ENCODE measurements at places on chromosomes 6 and 20. TPM values are rescaled to one million over a fixed set of nuclear protein-coding genes. Genes with fewer than 3 reads are reported as not detected.

GRCh38 chr6:124995645-124996325 lies 33.5 kb downstream of the RNF217 start:
- no peak overlapping the region for H3K27ac ChIP-seq
- DNase-seq: no peak
- no peaks in the 10 kb centered on the region for H3K27me3 ChIP-seq
- H3K4me1 ChIP-seq: no peaks in the 10 kb centered on the region

DNA sequence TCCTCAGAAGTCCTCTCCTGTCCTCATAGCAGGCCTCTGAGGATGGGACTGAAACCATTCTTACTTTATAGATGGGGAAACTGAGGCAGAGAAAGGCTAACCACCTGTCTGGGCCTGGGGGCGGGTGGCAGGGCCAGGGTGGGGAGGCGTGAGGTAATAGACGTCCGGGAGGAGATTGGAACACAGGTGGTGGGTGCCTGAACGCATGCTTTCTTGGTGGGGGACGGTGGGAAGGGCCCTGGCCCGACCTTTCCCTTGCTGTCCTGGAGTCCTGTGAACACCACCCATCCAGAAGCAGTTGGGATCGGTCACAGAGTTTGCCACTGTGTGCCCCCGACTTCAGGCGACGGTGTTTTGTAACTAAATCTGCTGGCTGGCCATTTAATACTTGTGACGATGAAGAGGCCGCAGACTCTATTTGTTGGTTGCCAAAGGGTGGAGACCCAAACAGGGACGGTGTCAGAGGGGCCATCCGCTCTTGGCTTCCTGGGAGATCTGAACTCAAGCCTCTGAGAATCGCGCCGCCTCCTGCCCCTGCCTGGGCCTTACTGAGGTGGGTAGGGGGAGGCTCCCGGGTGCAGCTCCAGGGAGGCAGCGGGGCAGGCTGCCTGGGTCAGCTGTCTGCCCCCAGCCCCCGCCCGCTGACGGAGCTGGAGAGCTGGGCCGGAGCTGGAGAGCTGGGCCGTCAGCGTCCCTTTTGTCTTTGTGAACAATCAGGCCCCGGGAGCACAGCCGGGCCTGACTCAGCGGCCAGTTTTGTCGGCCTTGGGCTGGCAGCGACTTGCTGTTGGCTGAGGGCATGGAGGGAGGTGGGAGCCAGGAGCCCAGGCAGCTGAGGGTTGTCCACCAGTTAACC lies 4.1 kb downstream of the RBM38 start:
- peak overlapping the region; percentile 17 for H3K4me3 ChIP-seq
- no peak overlapping the region for H3K27ac ChIP-seq
- no peak for DNase-seq
- H3K27me3 ChIP-seq: no peaks in the 10 kb centered on the region
- peaks cover 76% of the 10 kb centered on the region for H3K36me3 ChIP-seq
- H3K4me1 ChIP-seq: peaks cover 59% of the 10 kb centered on the region

GRCh38 chr6:16689788-16690607 lies 71.3 kb downstream of the ATXN1 start:
- H3K27me3 ChIP-seq: no peaks in the 10 kb centered on the region
- DNase-seq: no peak
- H3K36me3 ChIP-seq: peaks cover 28% of the 10 kb centered on the region
- peaks cover 76% of the 10 kb centered on the region for H3K4me1 ChIP-seq
- H3K27ac ChIP-seq: peak overlapping the region; percentile 93
- peak overlapping the region; percentile 40 for H3K4me3 ChIP-seq

DNA sequence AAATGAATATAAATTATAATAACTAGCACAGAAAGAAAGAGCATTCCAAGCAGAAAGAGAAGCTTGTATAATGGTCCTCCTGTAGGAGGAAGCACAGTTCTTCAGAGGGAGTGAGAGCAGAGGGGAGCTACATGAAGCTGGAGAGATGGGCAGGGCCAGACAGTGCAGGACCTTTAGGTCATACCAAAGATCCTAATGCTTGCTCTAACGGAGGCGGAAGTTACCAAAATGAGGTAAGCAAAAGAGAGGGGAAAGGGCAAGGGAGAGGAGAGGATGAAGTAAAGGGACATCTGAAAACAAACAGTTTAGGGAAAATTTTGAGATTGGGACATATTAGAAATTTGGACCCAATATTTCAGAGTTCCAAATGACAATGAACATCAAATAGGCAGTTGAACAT lies 50.2 kb downstream of the HBS1L start:
- no peak overlapping the region for H3K27ac ChIP-seq
- DNase-seq: no peak
- peaks cover 28% of the 10 kb centered on the region for H3K36me3 ChIP-seq
- peaks cover 31% of the 10 kb centered on the region for H3K4me1 ChIP-seq
- no peak overlapping the region for H3K4me3 ChIP-seq
- no peaks in the 10 kb centered on the region for H3K27me3 ChIP-seq

GRCh38 chr20:843912-844311 lies 10.4 kb downstream of the FAM110A start:
- H3K27ac ChIP-seq: no peak overlapping the region
- H3K4me3 ChIP-seq: no peak overlapping the region
- H3K4me1 ChIP-seq: peaks cover 33% of the 10 kb centered on the region
- DNase-seq: no peak
- H3K36me3 ChIP-seq: peaks cover 15% of the 10 kb centered on the region
- H3K27me3 ChIP-seq: no peaks in the 10 kb centered on the region

GRCh38 chr20:52783769-52784168 lies 188.4 kb upstream of the TSHZ2 start:
- no peak overlapping the region for H3K4me3 ChIP-seq
- no peak for DNase-seq
- H3K36me3 ChIP-seq: no peaks in the 10 kb centered on the region
- peaks cover 2% of the 10 kb centered on the region for H3K27me3 ChIP-seq
- no peak overlapping the region for H3K27ac ChIP-seq

DNA sequence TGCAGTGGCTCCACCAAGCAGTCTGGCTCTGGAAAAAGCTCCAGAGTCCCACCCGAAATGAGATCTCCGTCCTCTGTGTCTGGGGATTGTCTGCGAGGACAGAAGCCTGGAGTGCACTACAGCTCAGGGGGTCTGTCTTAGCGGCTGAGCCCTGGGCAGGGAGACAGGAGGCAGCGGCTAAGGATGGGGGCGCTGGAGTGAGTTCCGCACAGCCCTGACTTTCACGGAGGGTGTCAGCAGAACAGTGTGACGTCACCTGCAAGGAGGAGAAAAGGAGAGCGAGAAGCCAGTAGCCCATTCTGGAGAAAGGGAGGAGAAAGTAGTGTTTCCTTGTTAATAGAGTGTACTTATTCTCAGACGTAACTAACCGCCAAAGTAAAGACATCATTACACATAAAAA lies 97.6 kb downstream of the FAM50B start:
- no peak for DNase-seq
- H3K4me1 ChIP-seq: no peaks in the 10 kb centered on the region
- no peak overlapping the region for H3K4me3 ChIP-seq
- H3K36me3 ChIP-seq: no peaks in the 10 kb centered on the region
- H3K27ac ChIP-seq: no peak overlapping the region

GRCh38 chr6:72636215-72636614 lies 14.4 kb downstream of the KCNQ5 start:
- DNase-seq: no peak
- no peak overlapping the region for H3K27ac ChIP-seq
- H3K36me3 ChIP-seq: peaks cover 8% of the 10 kb centered on the region
- no peak overlapping the region for H3K4me3 ChIP-seq
- peaks cover 11% of the 10 kb centered on the region for H3K4me1 ChIP-seq
- H3K27me3 ChIP-seq: no peaks in the 10 kb centered on the region

DNA sequence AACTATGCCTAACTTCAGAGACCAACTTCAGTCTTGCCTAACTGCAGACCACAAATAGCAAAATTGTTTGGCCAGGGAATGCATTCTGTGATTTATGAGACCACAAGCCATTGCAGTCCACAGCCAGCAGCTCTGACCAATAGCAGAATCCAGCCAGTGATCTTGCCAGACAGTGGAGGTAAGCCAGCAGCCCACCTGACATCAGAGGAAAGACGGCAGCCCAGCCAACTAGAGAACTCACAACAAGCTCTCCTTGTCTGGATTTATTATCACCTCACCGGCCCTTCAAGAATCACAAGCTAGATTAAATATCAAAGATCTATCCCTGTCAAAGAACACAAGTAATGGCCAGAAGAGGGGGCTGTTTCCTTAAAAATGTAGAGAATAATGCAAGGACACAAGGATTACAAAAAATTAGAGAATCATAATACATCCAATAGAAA lies 66.5 kb upstream of the SLC35F1 start:
- H3K27me3 ChIP-seq: no peaks in the 10 kb centered on the region
- no peaks in the 10 kb centered on the region for H3K4me1 ChIP-seq
- H3K4me3 ChIP-seq: no peak overlapping the region

DNA sequence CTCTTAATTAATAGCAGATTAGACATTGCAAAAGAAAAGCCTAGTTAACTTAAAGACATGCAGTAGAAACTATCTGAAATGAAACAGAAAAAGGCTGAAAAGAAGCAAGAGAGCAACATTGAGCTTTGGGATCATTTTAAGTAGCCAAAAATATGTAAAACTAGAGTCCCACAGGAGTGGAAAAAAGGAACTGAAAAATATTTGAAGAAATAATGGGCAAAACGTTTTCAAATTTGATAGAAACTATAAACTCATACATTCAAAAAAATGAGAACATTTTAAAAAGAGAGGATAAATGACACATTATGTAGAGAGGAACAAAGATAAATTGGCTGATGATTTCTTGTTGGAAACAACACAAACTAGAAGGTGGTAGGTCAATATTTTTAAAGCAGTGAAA lies 166.1 kb upstream of the AKAP12 start:
- no peaks in the 10 kb centered on the region for H3K4me1 ChIP-seq
- DNase-seq: no peak
- peaks cover 56% of the 10 kb centered on the region for H3K36me3 ChIP-seq
- H3K27me3 ChIP-seq: no peaks in the 10 kb centered on the region
- H3K27ac ChIP-seq: no peak overlapping the region

DNA sequence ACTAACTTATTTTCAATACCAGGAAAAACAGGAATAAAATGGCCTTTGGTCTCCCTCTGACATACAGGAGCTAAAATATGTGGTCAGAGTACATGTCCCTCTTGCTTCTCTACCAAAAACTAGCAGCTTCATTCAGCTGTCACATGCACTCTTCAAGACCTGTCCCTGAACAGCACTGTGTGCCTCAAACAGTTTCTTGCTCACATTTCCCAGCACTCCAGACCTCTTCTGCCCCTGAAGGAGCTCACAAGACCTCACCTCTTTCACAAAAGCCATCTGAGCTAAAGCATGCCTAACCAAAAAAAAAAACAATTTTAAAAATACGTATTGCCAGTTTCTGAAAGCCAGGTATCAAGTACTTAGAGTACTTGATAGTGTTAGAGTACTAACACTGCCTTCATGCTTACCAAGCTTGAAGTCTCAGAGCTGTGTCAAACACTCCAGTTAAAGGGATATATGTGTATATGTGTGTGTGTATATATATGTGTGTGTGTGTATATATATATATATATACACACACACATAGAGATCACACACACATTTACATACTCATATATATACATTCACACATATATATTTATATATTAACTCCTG lies 148.3 kb upstream of the POU3F2 start:
- no peaks in the 10 kb centered on the region for H3K36me3 ChIP-seq
- DNase-seq: no peak
- H3K4me3 ChIP-seq: no peak overlapping the region
- no peak overlapping the region for H3K27ac ChIP-seq
- no peaks in the 10 kb centered on the region for H3K27me3 ChIP-seq
- H3K4me1 ChIP-seq: no peaks in the 10 kb centered on the region

GRCh38 chr6:139531148-139532115 lies 157.0 kb upstream of the CITED2 start:
- no peak for DNase-seq
- H3K27me3 ChIP-seq: no peaks in the 10 kb centered on the region
- H3K4me3 ChIP-seq: peak overlapping the region; percentile 5
- peak overlapping the region; percentile 52 for H3K27ac ChIP-seq
- H3K4me1 ChIP-seq: peaks cover 50% of the 10 kb centered on the region
- peaks cover 6% of the 10 kb centered on the region for H3K36me3 ChIP-seq

GRCh38 chr20:41214202-41214601 lies 76.9 kb downstream of the PLCG1 start:
- no peaks in the 10 kb centered on the region for H3K36me3 ChIP-seq
- H3K27me3 ChIP-seq: peaks cover 5% of the 10 kb centered on the region
- no peak overlapping the region for H3K4me3 ChIP-seq
- no peak overlapping the region for H3K27ac ChIP-seq

DNA sequence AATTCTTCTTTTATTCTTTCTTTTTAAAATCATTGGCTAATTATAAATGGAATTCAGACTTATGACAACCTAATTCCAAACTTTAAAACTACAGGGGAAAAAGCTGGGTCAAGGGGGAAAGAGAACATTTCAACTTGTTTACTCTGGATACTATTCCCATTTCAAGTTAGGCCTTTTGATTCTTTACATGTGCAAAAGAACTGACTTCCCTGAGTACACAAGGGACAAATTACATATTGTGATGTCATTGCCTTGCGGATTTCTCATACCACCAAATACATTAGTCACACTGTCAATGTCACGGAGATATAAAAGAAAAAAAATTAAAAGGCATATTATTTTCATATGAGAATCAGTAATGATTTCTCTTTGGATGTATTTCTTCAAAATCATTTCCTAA lies 96.5 kb upstream of the TBX18 start:
- H3K27ac ChIP-seq: no peak overlapping the region
- H3K4me1 ChIP-seq: no peaks in the 10 kb centered on the region
- no peaks in the 10 kb centered on the region for H3K27me3 ChIP-seq
- H3K4me3 ChIP-seq: no peak overlapping the region
- no peaks in the 10 kb centered on the region for H3K36me3 ChIP-seq
- no peak for DNase-seq

GRCh38 chr6:45185403-45186251 lies 142.5 kb upstream of the RUNX2 start:
- H3K4me3 ChIP-seq: no peak overlapping the region
- peaks cover 40% of the 10 kb centered on the region for H3K4me1 ChIP-seq
- DNase-seq: no peak
- peak overlapping the region; percentile 24 for H3K27ac ChIP-seq
- no peaks in the 10 kb centered on the region for H3K27me3 ChIP-seq

DNA sequence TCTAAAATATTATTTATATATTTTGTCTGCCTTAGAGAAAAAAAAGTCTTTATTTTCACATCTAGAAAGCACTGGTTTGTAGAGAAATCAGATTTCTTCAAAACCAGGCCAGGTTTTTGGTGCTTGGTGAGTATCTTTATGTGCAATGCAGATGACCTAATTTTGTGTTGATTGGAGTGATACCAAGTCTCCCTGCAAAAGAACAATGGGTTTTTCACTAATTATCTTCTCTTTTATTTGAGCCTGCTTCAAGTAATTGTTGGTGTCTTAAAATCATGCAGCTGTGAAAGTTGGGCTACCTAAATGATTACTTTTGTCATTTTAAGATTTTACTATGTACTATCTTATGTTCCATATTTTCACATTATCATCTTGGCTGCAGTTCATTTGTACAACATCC lies 874.7 kb downstream of the TFAP2A start:
- no peak for DNase-seq
- no peaks in the 10 kb centered on the region for H3K27me3 ChIP-seq
- H3K4me1 ChIP-seq: no peaks in the 10 kb centered on the region
- no peaks in the 10 kb centered on the region for H3K36me3 ChIP-seq
- H3K4me3 ChIP-seq: no peak overlapping the region

SLC35D3 gene
- total RNA-seq: not detected

KPNA5 gene
- 6.3 TPM for total RNA-seq

KIAA1755 gene
- not detected for total RNA-seq

Measured in activated T-helper 2 cell treated with anti-CD3 and anti-CD28 coated beads, Interferon-gamma antibody, Interleukin-2, Interleukin-4, amounts not matched to agents 10 μg/mL and 5 μg/mL and 100 μg/mL, durations not matched to agents 14 hours and 24 hours and 36 hours (primary cell).